ENCODE measurements at places on chromosomes 4 and X. TPM values are rescaled to one million over a fixed set of nuclear protein-coding genes. Genes with fewer than 3 reads are reported as not detected.

The ZXDA gene
- 1.8 TPM for total RNA-seq

The RS1 gene
- not detected for total RNA-seq

The TMEM154 gene
- 0.06 TPM for total RNA-seq

The EVC2 gene
- total RNA-seq = 1.8 TPM

The INTU gene
- total RNA-seq = 1.1 TPM

The WDR45 gene
- total RNA-seq = 60.6 TPM

The DCX gene
- not detected for total RNA-seq

The F11 gene
- total RNA-seq = not detected

The SMIM10 gene
- 0.10 TPM for total RNA-seq

The ADH1A gene
- not detected for total RNA-seq

The CPEB2 gene
- total RNA-seq = 9.0 TPM

The ACOX3 gene
- total RNA-seq = 9.7 TPM

The PDGFC gene
- total RNA-seq = 3.1 TPM

The HMX1 gene
- 0.19 TPM for total RNA-seq

The POF1B gene
- total RNA-seq = 2.7 TPM

The RNF175 gene
- not detected for total RNA-seq

The NPY2R gene
- total RNA-seq = not detected

The PDGFRA gene
- 0.47 TPM for total RNA-seq

The MAGEE2 gene
- not detected for total RNA-seq

The SMARCA1 gene
- total RNA-seq = 44.3 TPM

The CYBB gene
- total RNA-seq = 0.05 TPM

The MRFAP1 gene
- total RNA-seq = 252 TPM

The DHX15 gene
- 97.8 TPM for total RNA-seq

The TLR3 gene
- 0.38 TPM for total RNA-seq

The VCX gene
- not detected for total RNA-seq

The SLC49A3 gene
- total RNA-seq = 0.16 TPM

The SLC38A5 gene
- 0.42 TPM for total RNA-seq

The SAT1 gene
- 457 TPM for total RNA-seq

The UTP3 gene
- 34.0 TPM for total RNA-seq

The RPA4 gene
- 0.28 TPM for total RNA-seq

The NPFFR2 gene
- total RNA-seq = not detected

The ANKRD50 gene
- total RNA-seq = 4.9 TPM

The AWAT2 gene
- total RNA-seq = not detected

The ADAM29 gene
- not detected for total RNA-seq

The TMEM156 gene
- 22.7 TPM for total RNA-seq

The LINC00632 gene
- total RNA-seq = 1.9 TPM

The BEX3 gene
- 264 TPM for total RNA-seq

The FAM53A gene
- 0.68 TPM for total RNA-seq
